ENCODE measurements at places on chromosomes 3 and 15. TPM values are rescaled to one million over a fixed set of nuclear protein-coding genes. Genes with fewer than 3 reads are reported as not detected.

RBP2 gene
- total RNA-seq: not detected

PCOLCE2 gene
- 0.58 TPM for total RNA-seq

PRICKLE2 gene
- total RNA-seq: 3.1 TPM

CPNE4 gene
- total RNA-seq: not detected

C3orf18 gene
- total RNA-seq: 4.2 TPM

CHL1 gene
- total RNA-seq: not detected

ARHGAP31 gene
- 53.9 TPM for total RNA-seq

ATP13A5 gene
- total RNA-seq: not detected

SPESP1 gene
- 1.5 TPM for total RNA-seq

MRAS gene
- total RNA-seq: 14.1 TPM
